ENCODE measurements at places on chromosomes 2 and 18.

DNA sequence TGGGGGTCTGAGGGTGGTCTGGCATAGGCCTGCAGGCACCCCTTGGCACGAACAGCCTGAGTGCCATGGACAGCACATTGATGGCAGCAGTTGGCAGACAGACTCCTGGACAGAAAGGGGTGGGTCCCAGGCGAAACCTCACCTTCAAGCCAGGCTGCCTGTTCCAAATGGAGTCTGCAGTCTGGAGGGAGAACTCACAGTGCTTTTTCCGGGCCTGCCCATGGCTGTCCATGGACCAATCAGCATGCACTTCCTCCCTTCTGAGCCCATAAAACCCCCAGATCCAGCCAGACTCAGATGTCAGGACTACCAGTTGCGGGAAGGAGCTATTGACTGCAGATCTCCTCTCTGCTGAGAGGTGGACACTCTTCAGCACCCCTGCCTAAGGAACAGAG, 694.6 kb upstream of the ACVR2A start:
- no peak for DNase-seq

DNA sequence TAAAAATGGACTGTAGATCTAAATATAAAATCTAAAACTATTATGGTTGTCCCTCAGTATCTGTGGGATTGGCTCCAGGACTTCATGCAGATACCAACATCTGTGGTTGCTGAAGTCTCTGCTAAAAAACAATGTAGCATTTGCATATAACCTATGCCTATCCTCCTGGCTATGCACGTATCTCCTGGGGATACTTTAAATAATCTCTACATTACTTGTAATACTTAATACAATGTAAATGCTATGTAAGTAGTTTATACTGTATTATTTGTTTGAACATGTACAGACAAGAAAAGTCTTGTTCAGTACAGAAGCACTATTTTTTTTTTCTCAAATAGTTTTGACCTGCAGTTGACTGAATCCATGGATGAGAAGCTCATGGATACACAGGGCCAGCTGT, 134.9 kb downstream of the ZAP70 start:
- DNase-seq, result no peak

DNA sequence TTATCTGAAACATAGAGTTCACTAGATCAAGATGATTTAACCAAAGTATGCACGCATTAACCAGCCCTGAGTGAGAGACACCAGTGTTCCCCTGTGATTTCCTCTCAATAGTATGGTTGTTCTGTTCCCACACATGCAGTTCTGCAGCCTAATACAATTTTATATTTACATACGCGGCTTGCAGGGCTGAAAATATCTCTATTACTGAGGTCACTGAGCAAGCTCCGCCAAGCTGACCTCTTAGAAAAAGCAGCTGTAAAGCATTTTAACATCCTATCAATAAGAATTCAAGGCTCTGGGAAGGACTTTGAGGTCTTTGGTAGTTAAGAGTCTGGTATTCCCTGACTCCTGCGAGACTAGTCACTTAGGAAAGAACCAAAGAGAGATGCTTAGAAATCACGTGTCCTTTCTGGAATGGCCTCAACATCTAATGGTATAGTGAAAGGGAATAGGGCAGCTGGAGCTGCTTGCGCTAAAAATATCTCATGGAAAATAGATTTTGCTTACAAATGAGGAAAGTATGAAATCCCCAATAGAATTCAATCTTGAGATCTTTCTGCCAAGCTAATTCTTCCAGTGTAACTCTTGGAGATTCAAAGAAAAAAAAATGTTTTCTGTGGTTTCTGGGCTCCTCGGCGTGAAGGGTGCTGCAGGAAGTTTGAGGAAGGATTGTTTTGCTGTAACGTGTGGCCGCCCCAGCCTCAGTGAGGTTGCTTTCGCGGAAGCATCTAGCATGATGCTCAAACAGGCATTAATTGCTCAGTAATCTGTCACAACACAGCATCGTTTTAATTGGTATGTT, 59.2 kb downstream of the DOCK10 start:
- no peak for DNase-seq

GRCh38 chr18:57950542-57950941, 93.5 kb upstream of the NEDD4L start:
- no peak for DNase-seq

DNA sequence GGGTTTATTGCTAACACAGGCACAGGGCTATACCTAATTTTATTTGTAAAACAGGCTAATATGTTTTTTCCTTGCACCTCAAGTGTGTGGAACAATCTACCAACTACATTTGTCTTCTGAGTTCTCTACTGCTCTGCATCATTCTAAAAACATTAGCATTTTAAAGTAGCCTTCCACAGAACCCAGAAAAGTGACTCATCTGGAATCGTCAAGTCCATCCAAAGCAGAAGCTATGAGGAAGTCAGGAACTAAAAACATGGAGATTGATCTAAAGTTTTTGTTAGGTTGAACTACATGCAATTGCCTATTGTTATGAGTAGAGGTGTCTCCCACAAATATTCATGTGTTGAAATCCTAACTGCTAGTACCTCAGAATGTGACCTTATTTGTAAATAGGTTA, 70.9 kb downstream of the SUCLG1 start:
- DNase-seq, result no peak

DNA sequence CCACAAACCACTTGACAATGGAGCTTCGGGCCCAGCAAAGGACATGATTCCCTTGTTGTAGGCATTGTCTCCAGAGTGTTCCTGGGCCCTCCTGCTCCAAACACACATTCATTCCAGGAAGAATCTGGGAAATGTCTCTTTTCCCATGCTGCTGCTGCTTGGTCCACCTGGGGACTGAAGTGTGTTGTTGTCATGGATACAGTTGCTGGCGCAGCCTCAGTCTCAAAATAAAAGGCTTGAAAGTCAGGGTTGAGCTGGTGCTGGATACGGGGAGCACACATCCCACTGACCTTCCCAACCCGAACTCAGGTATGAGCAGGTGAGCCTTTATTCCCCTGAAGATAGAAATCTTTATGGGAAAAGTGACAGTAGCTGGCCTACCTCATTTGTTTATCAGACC, 30.6 kb upstream of the SPP2 start:
- DNase-seq, result no peak

DNA sequence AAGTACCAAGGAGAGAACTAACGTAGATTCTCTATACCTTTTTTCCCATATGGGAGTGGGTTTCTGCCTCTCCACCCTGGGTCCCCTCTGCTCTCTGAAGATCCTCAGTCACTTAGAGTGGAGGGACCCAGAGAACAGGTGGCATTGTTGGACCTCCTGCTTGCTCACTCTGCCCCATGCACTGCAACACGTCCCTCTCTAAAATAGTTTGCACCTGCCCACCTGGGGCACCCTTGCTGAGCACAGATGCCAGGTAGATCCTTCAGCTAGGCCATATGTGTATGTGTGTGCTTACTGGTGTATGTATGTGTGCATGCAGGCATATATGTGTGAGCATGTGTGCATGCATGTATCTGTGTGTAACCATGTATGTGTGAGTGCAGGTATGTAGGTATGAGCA, 2.2 kb downstream of the IL36RN start:
- DNase-seq, result no peak

GRCh38 chr2:63665846-63666475, 77.2 kb downstream of the MDH1 start:
- no peak for DNase-seq

- no peak for DNase-seq
These were observed 305.9 kb downstream of the ARHGAP15 start for GRCh38 chr2:143435131-143435530.

DNA sequence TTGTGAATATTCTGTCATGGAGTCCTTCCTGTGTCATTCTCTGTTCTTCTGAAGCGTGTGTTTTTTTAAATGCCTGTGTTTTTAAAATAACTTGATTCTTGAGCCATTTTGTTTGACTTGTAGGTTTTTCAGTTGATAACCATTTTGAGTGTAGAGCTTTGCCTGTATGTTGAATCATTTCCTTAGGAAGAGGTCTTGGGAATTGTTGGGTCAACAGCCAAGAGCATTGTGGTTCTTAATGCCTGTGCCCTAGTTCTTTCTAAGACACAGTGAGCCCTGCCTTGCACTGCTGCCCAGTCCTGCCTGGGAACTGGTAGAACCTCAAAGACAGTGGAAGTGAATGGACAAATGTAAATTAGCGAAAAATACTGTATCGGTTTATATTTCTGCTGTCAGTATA, 25.9 kb downstream of the RAB12 start:
- no peak for DNase-seq

- DNase-seq, result no peak
These were observed 63.3 kb upstream of the GALNT5 start for GRCh38 chr2:157194097-157194688.

DNA sequence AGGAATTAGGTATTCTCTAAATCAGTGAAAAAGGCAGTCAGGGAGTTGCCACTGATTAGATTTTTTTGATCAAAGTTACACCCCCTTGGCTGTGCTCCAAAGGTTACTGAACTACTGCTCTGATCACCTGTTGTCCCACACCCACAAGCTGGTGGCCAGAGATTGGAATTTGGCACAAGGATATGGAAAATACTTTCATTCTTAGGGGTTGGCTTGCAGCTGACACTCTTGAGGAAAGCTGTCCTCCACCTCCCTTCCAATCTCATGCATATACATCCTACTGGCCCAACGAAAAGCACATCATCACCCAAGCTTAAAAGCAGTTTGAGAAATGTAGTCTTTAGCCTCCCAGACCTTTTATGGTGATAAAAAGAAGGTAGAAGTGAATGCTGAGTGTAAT, 329.5 kb upstream of the CHAC2 start:
- no peak for DNase-seq

- DNase-seq, result no peak
These were observed 1037.2 kb upstream of the ACVR2A start for GRCh38 chr2:146807568-146808168.

DNA sequence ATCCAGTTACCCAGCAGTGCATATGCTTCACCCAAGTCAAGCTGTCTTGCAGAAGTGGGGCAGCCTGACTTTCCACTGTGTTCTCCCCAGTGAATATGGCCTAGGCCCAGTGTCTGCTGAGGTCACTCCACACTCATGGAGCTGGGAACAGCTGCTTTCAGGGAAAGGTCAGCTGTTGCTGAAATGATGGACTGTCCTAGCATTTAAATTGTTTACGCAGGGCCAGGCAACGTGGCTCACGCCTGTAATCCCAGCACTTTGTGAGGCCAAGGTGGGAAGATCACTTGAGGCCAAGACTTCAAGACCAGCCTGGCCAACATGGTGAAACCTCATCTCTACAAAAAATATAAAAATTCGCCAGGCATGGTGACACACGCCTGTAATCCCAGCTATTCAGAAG, 86.5 kb downstream of the LIPG start:
- DNase-seq, result no peak

DNA sequence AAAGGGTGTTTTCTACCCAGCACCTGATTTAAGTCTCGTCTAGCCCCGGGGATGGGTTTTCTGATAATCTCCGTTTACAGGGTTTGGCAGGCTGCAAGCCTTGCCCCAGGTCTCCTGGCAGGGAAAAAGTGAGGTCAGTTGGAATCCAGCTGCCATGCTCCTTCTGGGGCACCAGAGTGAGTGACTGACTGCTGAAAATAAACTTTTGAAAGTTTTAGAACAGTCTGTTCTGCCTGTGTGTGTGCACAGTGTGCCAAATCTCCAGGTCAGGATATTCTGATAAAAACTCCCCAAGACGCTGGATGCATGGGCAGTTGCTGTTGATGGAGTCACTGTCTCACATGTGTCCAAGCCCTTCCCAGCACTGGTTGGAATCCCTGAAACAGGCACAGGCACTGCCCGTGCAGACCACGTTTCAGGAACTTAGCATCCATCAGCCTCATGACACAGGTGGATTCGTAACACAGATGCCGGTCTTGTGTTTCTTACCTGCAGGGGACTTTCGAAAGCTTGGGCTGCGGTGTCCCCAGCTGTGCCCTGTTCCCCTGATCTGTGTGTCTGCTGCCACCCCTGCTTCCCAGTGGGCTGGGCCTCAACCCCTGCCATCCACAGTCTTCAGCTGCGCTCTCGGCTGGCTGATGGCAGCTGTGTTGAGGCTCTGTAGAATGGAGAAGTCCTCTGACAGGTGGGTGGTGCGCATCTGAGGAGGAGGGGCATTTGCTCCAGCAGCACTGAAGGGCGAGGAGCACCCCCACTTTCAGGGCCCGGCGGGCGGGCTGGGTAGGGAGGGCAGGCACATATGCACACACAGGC, 65.0 kb downstream of the SH3RF3 start:
- no peak for DNase-seq

- no peak for DNase-seq
These were observed 55.6 kb upstream of the MYL1 start for GRCh38 chr2:210370562-210370961.

DNA sequence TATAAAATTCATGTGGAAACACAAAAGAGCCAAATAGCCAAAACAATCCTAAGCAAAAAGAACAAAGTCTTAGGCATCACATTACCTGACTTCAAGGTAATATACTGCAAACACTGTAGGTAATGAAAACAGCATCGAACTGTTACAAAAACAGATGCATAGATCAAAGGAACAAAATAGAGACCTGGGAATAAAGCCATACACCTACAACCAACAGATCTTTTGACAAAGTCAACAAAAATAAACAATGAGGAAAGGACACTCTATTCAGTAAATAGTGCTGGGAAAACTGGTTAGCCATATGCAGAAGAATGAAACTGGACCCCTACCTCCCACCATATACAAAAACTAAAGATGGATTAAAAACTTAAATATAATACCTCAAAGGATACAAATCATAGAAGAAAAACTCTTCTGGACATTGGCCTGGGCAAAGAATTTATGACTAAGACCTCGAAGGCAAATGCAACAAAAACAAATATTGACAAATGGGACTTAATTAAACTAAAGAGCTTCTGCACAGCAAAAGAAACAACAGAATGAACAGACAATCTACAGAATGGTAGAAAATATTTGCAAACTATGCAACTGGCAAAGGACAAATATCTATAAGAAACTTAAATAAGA, 218.0 kb downstream of the PHLPP1 start:
- no peak for DNase-seq

- DNase-seq, result no peak
These were observed 74.0 kb downstream of the SUMO1 start for GRCh38 chr2:202164411-202164810.

Data from NCI-H187 treated with DMSO at 0.1 percent for 48 hours (cell line).